ENCODE measurements at places on chromosomes 3 and 15.

GRCh38 chr3:49134471-49135265 lies 1.8 kb upstream of the LAMB2 start:
- no peak for DNase-seq

- DNase-seq: no peak
These were observed 289.2 kb upstream of the LYSMD4 start for GRCh38 chr15:100022391-100022790.

DNA sequence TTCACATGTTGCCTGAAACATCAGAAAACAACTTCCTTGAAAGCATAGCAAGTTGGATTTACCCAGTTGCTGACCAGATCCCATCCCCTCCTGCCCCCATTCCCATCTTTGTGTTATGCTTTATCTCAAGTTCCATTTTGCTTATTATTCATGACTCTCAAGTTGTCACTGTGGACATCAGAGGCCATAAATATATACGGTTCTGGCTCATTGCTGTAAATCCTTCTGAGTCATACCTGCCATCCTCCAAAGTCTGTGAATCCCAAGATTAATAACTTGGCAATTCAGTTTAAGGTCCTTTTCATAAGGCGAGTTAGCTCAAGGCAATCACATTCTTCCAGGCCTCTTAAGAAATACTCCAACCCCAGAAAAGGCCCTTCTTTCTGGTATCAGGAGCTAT lies 126.2 kb upstream of the C2CD4B start:
- no peak for DNase-seq

DNA sequence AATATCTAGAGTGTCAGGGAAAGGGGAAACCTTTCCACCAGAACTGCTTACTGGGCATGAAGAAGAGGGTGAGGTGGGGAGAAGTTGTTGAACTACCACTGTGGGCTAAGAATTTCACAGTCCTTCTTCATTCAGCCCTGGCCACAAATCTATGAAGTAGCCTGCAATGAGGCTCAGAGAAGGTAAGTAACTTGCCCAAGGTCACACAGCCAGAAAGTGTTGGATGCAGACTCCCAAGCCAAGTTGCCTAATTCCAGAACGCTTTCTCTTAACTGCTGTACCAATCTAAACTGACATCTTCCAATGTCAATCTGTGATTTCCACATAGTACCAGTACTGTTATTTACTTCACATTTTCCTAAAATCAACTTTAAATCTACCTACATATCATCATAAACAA lies 2.1 kb downstream of the CYP1A1 start:
- DNase-seq: no peak

GRCh38 chr15:35043373-35044095 lies 41.6 kb downstream of the NANOGP8 start:
- no peak for DNase-seq

DNA sequence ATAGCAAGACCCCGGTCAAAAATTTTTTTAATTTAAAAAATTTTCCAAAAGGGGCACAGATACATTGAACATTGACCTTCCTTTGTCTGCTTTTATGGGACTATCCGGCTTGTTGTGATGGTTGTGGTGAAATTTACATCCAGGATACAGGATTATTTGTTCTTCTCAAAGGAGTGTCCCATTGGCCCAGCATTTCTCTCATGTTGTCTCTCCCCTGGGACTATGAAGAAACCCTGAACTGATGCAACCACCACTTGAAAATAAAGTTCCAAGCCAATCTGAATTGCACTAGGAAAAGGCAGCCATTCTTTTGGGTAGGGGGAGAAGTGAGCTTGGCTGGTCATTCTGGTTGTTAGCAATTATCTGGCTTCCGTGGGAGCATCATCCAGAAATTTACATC lies 58.4 kb downstream of the PPARG start:
- no peak for DNase-seq

DNA sequence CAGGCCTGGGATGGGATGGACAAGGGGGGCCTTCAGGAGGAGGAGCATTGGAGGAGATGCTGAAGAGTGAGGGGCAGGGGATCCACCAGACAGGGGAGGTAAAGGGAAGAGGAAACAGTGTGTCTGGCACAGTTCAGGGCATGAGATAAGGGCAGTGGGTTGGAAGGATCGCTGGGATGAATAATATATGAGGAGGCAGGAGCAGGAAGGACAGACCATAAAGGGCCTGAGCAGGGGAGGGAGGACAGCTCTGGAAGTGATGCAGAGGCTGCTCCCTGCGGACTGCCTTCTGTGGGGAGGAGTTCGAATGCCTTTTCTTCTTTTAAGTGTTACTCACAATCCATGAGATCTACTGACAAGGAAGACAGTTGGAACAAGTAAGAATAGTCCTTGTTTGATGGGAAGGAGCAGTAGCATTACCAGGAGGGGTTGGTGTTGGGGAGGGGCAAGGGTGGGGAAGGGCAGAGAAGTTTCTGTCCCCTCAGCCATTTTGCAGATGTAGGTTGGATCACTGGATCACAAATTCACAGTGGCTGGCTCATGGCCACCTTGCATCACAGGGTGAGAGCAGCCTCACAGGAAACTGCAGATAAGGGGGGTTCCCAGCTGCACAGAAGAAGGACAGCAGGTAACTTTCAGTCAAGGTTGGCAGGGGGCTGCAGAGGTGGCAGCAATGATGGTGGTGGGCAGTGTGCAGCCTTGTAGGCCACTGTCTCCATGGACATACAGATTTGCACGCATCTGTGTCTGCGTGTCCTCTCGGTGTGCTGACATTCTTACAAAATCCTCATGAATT lies 91.9 kb upstream of the SNRPN start:
- DNase-seq: no peak

- DNase-seq: no peak
These were observed 158.7 kb downstream of the USP13 start for GRCh38 chr3:179811321-179812095.

- no peak for DNase-seq
These were observed 279.0 kb upstream of the WNT5A start for GRCh38 chr3:55765906-55766701.

GRCh38 chr3:184578822-184579221 lies 17.2 kb downstream of the EPHB3 start:
- DNase-seq: no peak

- DNase-seq: no peak
These were observed 57.5 kb upstream of the CSPG4 start for GRCh38 chr15:75770131-75770530.

GRCh38 chr15:24919446-24919845 lies 35.3 kb upstream of the SNRPN start:
- no peak for DNase-seq

- DNase-seq: no peak
These were observed 120.8 kb downstream of the CLASP2 start for GRCh38 chr3:33597257-33597689.

- DNase-seq: no peak
These were observed 258.8 kb upstream of the NR2E3 start for GRCh38 chr15:71551566-71551965.

DNA sequence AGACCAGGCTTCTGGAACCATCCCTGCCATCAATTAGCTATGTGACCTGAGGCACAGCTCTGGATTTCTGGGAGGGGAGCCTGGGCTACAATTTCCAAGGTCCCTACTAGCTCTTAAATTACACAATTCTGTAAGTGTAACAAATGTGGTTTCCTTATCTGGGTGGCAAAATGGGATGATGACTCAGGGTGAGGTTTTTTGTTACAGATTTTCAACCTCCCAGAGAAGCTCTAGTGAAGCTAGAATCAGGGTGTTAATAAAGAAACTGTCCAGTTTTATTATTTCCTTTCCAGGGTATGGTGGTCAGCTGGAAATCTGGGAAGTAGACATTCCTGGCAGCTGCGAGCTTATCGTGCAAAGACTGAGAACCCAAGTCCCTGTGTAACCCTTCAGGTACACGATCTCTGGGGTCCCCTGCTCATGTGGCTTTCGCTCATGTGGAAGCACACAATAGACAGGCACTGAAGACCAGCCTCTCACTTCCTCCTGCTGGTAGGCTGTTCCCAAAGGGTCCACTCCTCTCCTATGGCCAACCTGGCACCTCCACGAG lies 7.3 kb downstream of the RAB27A start:
- DNase-seq: no peak
